Stimulated activated CD8-positive, alpha-beta memory T cell treated with anti-CD3 and anti-CD28 coated beads, Interleukin-7, amount 100 ng/mL, for 1 hour (primary cell): ENCODE measurements at places on chromosomes 4 and X.

- no peak for DNase-seq
These were observed 105.9 kb downstream of the TNIP2 start for GRCh38 chr4:2650276-2650675.

GRCh38 chr4:89100853-89101252, 10.5 kb upstream of the TIGD2 start:
- DNase-seq = no peak

DNA sequence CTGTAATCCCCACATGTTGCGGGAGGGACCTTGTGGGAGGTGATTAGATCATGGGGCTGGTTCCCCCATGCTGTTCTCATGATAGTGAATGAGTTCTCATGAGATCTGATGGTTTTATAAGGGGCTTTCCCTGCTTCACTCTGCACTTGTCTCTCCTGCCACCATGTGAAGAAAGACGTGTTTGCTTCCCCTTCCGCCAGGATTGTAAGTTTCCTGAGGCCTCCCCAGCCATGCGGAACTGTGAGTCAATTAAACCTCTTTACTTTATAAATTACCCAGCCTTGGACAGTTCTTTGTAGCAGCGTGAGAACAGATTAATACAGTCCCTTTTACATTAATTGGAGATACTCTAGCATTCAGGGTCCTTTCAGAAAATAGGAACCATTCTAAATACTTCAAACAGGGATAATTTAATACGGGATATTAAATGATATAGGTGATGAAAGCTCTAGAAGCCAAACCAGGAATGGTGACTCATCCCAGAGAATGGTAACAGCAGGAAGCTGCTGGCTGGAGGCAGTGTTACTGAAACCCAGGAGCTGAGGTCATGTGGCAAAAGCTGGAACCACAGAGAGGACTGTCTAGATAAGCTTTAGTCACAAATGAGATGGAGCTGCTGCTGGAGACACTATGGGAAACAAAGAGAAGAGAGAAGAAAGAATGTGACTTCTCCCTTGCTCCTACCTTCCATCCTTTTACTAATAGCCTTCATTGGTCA, 57.3 kb downstream of the GSTCD start:
- DNase-seq = no peak

DNA sequence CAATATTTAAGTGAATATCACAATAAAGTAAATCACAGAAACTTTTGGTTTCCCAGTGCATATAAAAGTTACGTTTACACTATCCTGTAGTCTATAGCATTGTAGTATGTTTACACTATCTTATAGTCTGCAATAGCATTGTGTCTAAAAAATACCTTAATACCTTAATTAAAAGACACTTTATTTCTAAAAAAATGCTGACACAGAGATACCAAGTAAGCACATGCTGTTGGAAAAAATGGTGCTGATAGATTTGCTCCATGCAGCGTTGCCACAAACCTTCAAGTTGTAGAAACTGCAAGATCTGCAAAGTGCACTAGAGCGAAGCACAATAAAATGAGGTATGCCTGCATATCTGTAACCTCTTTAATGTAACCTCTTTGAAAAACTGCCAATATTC, 847.3 kb downstream of the GLUD2 start:
- DNase-seq = no peak

- DNase-seq = no peak
These were observed 92.7 kb downstream of the SHISA3 start for GRCh38 chr4:42490015-42490414.
